NCI-H2029 treated with DMSO at 0.1 percent for 48 hours (cell line): ENCODE measurements at places on chromosomes 4 and X.

DNA sequence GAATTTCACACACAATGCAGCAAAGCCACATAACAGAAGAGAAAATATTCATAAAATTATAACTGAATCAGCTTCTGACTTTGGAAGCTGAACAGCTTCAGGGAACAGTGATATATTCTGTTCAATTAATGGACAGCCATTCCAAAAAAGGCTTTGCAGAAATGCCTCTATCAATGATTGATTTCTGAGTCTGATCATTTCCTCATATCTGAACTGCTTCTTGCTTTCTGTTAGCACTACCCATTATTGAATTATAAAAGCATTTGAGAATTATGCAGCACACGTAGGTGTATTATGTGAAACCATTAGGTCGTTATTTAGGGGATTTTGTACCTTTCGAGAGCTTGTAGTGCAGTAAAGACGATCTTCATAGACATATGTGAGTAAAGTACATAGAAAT lies 159.6 kb downstream of the STIM2 start:
- DNase-seq, result no peak

GRCh38 chrX:13717700-13718472 lies 16.5 kb downstream of the TRAPPC2 start:
- no peak for DNase-seq

- no peak for DNase-seq
Measured at GRCh38 chr4:147769386-147769785, 37.5 kb downstream of the ARHGAP10 start.

DNA sequence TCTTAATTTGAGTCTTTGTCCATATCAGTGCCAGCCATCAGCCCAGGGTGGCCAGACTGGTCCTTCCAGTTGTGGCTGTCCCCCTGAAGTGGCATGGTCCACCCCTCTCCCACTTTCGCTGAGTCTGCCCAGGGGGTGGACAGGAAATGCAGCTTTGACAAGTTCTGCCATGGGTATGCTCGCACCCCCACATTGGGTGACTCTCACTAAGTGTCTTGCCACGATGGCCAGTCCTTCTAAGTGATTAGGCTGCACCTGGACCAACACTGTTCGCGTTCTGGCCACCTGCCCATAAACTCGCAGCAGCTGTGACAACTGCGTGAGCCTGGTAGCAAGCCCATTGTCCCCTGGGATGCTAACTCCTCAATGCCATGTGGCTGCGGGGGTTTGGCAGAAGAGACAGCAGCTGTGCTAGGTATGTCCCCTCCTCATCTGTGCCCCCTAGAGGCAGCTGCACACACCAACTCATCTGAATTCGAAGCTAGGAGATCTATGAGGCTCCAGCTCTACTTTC lies 10.0 kb upstream of the LNX1 start:
- peak; percentile 77 for DNase-seq

DNA sequence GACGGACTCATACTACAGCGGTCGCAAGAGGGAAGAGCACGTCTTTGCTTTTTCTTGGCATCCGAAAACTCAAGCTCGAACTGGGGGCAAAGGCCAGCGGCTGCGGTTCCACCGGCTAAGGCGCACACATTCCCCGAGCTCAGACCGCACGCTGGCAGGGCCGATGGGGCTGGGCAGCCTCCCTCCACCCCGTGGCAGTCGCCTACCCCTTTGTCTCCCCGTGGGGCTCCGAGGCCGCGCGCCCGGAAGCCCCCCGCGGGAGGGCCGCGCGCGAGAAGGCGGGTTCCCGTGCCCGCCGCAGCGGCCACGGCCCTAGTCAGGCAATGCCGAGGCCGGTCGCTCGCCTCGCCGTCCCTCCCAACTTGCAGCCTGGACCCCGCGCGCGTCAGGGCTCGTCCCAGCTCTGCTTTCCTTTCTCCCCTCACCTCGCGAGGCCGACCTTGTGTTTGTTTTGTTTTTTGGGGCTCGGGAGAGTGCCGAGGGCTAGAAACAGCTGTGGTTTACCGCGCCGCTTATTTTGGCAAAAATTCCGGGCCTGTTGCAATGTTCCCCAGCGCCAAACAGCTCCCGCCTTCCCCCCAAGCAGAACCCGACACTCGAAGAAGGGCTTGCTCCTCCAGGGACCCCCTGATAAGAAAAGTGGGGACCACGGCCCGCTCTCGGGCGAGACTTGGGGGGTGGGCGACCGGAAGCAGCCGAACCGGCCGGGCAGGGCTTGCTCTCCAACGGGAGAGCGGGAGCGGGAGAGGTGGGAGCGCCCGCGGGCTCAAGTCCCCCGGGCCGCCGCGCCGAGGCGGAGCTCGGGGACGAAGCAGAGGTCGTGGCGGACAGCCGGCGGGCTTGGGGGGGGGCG lies 561 bp upstream of the N4BP2 start:
- no peak for DNase-seq

GRCh38 chr4:139633195-139633594 lies 32.4 kb upstream of the MGST2 start:
- DNase-seq, result no peak

- DNase-seq, result no peak
Measured at GRCh38 chrX:18146954-18147353, 73.7 kb downstream of the BEND2 start.

GRCh38 chrX:155968326-155968661 lies 29.2 kb upstream of the IL9R start:
- DNase-seq, result no peak

DNA sequence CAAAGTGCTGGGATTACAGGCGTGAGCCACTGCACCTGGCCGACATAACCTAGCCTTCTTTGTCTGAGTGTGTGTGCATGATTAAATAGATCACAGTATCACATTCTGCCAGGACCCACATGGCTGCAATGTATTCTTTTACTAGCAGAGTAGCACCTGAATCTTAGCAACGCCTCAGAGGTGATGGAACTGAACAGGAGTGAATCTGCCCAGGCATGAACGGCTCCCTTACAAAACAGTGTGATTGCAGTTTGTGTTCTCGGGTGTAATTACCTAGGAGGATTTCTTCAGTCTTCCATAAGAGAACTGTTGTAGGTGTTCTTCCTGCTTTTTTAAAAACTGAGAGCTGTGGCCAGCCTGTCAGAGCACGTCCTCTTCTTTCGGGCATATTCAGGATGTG lies 122.7 kb upstream of the STS start:
- DNase-seq, result no peak

- no peak for DNase-seq
Measured at GRCh38 chrX:54306379-54306778, 51.5 kb downstream of the WNK3 start.

DNA sequence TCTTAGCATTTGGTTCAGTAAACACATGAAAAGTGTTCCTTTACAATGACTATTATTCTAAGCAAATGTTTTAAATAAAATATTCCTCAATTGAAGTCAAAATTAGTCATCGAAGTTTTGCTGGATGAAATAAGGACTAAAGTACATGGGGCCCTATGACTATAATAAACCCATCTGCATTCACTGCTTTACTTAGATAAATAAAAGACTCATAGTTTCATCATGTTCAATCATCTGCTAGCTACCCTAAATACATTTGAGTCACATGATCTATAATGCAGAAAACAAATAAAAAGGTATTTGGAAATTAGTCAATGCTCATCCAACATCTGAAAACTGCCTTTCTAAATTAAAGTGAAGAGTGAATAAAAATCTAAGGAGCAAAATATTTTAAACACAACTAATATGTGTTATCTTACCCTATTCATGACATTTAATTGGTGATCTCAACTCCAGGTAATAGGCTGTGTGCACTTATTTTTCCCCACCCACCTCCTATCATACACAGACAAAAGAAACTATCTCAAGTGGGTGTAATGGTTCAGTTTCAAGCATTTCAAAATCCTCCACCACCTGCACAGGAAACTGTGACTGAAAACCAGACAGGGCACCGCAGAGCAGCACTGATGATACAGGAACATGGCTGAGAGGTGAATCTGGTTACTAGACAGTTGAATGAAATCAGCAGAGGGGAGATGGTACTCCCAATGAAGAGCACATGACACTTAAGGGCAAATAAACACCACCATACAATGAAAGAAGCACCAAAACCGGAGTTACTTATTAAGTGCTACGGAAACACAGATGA lies 78.6 kb downstream of the CAMK2D start:
- peak; percentile 75 for DNase-seq

- no peak for DNase-seq
Measured at GRCh38 chrX:100584611-100585010, at the start of gene TNMD. TNMD (plus strand) TSS chrX:100584936; CDS start chrX:100585019, 83 bp downstream.
